ENCODE measurements at places on chromosomes 11 and 22. TPM values are rescaled to one million over a fixed set of nuclear protein-coding genes. Genes with fewer than 3 reads are reported as not detected.

KCNC1 gene
- 0.19 TPM for total RNA-seq

STX3 gene
- total RNA-seq: 27.2 TPM

GRAMD1B gene
- total RNA-seq: 40.2 TPM

PRDM11 gene
- 5.5 TPM for total RNA-seq

CDPF1 gene
- 8.4 TPM for total RNA-seq
